Caki2 (cell line): ENCODE measurements at places on chromosomes 2 and 18.

DNA sequence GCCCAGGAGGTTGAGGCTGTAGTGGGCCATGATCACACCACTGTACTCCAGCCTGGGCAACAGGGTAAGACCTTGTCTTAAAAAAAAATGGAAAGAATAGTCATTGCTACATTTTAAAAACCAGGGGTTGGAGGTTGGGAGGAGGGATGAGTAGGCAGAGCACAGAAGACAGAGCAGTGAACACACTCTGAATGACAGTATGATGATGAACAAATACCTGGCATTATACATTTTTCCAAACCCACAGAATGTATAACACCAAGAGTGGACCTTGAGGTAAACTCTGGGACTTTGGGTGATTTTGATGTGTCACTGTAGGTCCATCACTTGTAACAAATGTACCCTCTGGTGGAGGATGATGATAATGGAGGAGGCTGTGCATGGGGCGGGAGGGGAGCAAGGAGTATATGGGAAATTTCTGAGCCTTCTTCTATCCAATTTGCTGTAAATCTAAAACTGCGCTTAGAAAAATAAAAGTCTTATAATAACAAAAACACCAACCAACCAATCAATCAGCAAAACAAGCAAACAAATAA lies 111.4 kb upstream of the PGAP1 start:
- DNase-seq, result no peak

- no peak for DNase-seq
Measured at GRCh38 chr2:227363756-227364155, 15.3 kb downstream of the TM4SF20 start.

DNA sequence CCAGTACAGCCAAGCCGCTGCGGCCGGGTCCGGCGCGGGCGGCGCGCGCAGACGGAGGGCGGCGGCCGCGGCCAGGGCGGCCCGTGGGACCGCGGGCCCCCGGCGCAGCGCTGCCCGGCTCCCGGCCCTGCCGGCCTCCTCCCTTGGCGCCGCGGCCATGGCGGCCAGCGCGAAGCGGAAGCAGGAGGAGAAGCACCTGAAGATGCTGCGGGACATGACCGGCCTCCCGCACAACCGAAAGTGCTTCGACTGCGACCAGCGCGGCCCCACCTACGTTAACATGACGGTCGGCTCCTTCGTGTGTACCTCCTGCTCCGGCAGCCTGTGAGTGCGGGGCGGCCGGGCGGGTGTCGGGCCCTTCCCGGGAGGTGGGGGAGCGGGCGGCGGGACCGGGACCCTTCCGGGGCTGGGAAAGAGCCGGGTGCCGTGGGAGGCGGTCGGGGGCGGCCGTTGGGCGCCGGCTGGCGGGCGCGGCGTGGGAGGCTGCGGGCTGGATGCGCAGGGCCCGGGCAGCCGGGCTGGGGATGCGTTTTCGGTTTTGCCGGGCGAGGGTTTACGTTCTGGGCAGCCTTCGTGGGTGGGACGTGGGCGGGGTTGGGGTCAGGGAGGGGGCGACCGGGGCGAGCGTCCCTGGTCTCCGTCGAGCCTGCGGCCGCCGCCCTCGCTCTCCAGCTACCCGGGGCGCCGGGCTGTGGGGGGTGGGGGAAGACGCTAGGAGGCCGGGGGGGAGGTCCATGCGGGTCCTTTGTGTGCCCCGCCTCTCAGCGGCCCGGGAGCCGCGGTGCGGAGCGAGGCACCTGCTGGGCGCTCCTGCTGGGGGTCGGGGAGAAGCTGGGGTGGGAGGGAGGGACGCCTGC lies 537 bp downstream of the AGFG1 start:
- DNase-seq, result no peak

GRCh38 chr2:158724803-158725381 lies 70.2 kb upstream of the DAPL1 start:
- DNase-seq, result peak; percentile 84

DNA sequence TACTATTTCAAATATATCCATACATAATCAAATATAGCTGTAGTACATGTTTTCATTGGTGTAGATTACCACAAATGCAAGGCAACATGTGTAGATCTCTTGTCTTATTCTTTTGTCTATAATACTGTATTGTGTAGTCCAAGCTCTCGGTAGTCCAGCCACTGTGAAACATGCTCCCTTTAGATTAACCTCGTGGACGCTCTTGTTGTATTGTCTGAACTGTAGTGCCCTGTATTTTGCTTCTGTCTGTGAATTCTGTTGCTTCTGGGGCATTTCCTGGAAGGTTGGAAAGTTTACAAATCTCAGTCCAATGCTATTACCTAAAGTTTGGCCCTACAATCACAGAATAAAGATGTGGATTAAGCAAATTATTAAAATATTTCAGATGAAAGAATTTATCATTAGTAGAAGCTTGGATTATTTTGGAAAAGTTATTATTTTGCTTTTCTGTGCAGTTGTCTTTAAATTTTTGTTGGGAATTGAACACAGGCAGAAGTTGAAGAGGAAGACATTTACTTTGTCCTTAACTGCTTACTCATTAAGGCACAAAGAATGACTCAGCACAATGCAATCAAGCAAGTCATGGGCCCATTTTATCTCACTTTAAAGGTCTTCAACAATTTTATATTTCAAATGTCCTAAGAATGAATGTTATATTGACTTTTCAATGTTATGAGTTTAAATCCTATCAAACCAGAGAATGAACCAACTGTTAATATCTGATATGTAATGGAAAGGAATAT lies 103.4 kb upstream of the CAVIN2 start:
- peak; percentile 11 for DNase-seq

GRCh38 chr2:142591420-142591819 lies 286.0 kb upstream of the KYNU start:
- no peak for DNase-seq

DNA sequence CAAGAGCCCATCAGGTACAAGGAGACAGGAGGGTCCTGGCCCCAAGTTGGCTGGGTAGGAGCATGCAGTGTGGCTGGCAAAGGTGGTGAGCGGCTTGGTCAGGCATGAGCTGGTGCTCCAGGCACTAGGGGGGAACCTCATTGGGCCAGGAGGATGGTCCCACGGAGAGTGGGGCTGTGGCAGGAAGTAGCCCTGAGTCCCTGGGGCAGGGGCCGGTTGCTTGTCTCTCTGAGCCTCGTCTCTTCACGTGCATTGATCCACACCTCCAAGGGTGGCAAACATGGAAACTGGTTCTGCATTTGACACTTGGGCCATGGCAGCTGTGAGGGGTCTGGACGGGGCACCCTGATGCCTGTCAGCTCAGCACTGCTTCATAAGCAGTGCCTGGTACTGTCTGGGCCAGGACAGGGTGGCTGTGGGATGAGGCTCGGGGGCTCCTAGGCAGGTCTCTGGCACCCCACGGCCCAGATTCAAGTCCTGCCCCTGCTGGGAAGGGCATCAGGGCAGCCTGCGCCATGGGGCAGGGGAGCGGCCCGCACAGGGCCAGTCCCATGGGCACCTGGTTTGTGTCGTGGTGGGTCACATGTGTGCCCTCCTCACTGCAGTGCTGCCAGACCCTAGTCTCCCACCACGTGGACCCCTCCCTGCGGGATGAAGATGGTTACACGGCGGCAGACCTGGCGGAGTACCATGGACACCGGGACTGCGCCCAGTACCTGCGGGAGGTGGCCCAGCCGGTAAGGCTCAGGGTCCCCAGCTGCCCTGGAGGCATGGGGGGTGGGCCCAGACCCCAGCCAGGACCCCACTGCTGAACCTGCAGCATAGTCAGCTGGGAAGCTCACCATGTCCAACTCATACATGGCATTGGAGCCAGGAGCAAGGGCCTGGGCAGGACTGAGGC lies 16.4 kb downstream of the ESPNL start:
- no peak for DNase-seq

- DNase-seq, result no peak
Measured at GRCh38 chr2:134899204-134899603, 19.4 kb upstream of the CCNT2 start.

DNA sequence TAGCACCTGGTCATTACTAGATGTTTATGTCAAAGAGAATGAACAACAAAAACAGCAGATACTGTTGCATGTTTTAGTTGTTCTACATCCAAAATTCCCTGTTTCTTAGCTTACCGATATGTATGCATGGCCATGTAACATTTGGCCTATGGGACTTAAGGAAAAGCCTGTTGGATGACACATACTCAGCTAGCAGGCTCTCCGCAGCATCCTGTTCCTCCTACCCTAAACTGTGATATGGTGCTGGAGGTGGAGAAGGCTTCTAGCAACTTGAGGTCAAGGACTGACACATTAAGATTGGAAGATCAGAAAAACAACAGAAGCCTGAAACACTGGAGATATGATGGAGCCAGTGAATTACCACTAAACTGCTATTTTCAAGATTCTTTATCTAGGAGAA lies 537.8 kb downstream of the LRRTM4 start:
- DNase-seq, result no peak

GRCh38 chr2:61255580-61256437 lies 93.8 kb downstream of the C2orf74 start:
- DNase-seq, result peak; percentile 26

- DNase-seq, result no peak
Measured at GRCh38 chr2:124323321-124323720, 298.2 kb downstream of the CNTNAP5 start.

DNA sequence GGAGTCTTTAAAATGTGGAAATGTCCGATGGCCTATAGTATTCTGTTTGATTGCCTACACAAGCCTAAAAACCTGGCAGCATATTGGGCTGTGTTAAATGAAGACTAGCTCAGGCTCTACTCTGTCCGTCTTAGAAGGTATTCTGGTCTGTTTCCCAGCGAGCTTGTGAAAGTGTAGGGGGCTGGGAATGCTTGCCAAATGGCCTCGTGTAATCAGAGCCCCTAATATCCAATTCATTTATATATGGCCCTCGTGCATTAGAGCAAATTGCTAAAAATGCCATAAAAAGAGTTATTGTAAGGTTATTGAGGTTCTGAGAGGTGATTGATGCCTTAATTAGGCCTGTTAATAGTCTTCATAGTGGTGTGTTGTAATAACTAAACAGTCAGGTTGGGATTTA lies 1500.4 kb downstream of the DPP10 start:
- DNase-seq, result no peak

- DNase-seq, result no peak
Measured at GRCh38 chr2:156156580-156156979, 175.9 kb downstream of the NR4A2 start.

DNA sequence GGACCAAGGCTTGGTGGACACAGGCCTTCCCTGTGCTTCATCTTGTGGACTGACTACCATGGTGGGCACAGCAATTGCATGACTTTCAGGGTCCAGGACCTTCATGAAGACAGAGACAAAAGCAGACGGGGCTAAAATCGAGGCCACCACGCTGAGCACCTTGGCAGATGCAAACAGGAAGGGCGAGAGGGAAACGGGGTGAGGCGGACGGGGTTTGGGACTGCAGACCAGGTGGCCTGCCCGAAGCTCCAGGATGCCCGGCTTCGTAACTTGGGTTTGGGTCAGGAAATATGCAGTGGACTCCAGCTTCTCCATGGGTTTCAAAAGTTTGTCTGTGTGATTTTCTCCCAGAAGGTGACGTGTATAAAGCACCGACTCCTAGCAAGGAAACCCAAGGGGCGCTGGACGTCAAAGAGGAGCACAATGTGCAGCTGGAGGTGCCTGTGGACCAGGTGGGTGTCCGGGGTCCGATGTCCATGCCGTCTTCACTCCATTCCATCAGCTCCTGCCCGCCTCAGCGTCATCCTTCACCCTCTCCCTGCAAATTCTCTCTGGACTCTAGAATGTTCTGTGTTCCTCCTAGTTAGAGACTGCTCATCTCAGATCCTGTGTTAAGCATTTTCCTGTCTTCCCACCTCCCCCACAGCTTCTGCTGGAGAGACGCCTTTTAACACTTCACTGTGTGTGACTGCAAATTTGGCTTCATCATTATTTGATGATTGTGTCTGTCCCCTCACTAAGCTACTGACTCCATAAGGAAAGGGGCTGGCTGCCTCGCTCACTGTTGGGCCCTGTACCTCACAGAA lies 65.8 kb downstream of the DCDC2C start:
- DNase-seq, result no peak

DNA sequence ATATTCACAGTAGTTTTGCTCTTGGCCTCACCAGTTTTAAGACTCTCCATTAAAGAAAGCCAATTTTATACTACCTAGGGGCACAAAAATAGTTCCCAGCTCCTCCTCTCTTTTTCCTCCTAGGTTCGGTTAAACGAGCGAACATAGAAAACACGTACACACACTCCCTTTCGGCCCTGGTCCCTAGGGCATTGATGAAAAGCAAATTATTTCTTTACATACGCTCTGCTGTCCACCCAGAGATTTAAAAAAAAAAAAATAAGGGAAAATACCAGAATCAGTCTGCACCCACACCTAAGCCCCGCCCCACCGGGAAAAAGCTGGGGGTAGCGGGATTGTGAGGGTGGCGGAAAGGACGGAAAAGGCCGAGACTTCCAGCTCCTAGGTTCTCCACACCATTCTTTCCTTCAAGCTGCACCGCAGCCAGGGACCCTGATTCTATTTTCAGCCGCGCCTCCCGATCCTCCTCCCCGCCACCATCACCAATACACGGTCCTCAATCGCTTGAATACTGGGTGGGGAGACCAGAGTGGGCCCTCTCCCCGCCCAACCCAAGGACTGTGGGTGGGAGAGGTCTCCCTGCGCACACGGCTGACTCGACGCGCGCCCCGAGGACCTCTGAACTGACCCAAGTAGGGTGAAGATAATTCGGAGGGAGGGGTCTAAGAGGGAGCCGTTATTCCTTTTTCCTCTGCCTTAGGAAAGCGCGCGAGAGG lies 769 bp downstream of the ATF2 start:
- no peak for DNase-seq

- DNase-seq, result no peak
Measured at GRCh38 chr18:48345596-48345995, 63.6 kb downstream of the ZBTB7C start.

GRCh38 chr2:222423186-222423585 lies 1.2 kb upstream of the SGPP2 start:
- DNase-seq, result no peak

- no peak for DNase-seq
Measured at GRCh38 chr2:17059458-17059857, 393.8 kb upstream of the CYRIA start.

DNA sequence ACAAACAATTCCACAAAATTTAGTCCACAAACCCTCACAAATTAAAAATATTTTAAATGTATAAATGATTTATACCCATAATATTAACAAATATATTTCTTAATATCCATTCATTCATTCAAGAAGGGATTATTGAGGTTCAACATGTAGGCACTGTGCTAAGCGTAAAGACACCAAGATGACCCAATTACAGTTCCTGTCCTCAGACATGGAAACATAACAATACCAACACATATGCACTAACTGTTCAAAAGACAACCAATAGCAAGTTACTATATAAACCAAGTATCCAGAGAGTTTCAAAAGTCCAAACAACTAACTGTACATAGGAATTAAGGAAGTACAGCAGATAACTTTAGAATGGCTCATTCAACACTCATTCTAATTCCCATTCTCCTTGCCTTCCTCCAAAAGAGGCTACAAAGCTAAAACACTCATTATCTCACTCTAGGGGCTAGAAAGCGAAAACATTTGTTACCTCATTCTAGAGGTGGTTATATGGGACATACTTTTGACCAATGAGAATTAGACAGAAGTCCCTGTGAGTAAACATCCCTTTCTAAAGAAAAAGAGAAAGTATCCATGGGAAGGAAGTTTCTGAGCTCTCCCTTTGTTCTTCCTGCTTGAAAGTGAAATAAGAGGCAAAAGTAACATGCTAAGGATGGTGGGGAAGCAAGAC lies 292.4 kb downstream of the ZEB2 start:
- no peak for DNase-seq
